CD8-positive, alpha-beta T cell (primary cell): ENCODE measurements at places on chromosomes 5 and 9.

GRCh38 chr9:761176-761792, 80.2 kb upstream of the DMRT1 start:
- DNase-seq, result no peak

DNA sequence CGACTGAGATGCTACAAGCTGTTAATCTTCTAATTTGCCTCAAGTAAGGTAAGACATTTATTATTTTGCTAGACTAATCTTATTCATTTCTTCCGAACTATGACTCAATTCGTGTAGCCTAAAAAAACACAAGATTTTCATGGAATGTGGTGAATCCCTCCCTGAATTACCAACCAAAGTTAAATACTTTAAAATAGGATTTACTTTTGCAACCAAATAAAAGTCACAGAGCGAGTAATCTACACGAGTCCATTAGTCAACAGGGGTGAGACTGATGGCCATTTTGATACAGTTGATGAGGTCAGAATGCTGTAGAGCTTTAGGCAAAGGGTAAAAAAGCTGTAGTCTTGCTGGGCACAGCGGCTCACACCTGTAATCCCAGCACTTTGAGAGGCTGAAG, 13.1 kb upstream of the BNC2 start:
- DNase-seq, result no peak

DNA sequence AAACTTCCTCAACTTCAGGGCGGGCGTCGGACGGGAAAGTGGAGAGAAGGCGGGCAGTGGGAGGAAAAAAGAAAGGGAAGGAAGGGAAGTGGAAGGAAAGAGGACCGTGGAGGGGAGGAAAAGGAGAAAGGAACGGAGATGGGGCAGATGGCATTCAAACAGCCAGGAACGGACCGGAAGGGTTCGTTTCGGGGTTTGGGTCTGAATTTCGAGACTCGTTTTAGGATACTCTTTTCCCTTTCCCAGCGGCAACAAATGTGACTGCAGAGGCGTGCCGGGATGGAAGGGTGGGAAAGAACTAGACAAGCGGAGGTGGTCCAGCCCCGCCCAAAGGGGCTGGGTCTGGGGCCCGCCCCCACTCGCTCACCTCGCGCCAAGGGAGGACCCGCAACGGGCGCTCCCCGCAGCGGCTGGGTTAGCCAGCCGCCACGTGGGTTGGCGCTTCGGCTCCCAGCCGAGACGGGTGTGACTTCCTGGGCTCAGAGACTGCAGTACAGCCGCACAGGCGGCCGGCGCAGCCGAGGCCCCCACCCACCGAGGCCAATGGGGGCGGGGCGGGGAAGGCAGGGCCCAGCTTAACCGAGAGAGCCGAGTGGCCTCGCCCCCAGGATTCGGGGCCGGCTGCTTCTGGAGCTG, 2.7 kb downstream of the VCAN start:
- DNase-seq, result no peak

- no peak for DNase-seq
Measured at GRCh38 chr5:64807520-64807919, 38.8 kb downstream of the CWC27 start.

DNA sequence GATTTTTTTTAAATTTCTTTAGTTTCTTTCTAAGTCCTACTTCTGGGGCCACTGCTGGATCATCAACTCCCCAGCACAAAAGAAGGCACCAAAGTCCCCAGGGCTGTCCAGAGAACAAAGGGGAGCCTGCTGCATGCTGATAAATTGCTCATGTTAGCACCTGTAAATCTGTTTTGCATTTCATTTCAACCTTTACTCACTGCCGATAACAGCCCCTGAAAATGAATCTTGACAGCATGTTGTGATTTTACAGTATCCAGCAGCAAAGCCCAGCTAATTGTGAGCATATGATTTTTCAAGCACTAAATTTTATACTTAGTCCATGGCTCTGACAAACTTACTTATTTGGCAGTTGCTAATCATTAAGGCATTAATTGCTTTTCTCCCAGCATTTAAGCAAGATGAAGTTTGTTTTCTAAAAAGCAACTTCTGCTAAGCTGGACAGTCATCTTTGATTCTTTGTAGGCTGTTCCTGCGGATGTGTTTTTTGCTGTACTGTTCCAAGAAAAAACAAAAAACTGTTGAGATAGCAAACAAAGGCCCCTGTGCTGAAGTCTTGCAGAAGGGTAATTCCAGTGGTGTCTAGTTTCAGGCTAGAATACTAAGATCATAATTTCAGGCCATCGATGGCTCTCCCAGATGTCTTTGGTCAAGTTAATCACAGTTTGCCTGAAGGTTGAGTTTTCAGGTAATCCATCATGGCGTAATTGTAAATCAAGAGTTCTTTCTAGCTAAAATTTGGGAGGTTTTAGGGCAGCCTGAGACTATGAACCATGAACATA, 73.1 kb upstream of the GAS1 start:
- DNase-seq, result no peak

DNA sequence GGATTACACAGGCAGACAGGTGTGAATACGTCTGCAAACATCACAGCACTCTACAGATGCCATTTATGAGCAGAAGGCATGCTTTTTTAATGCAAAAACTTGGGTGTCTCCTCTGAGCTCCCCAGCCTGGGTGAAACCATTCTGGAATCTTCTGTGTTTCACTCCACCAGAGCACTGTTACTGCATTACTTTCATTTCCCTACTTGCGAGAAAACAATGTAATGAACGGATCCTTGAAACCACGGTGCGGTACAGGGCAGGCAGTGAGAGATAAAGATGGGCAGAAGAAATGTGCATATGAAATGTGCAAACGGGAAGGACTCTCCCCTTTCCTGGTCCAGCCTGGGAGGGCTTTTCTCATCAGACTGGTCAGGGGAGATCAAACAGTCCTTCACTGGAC, 584.3 kb upstream of the KLF4 start:
- no peak for DNase-seq

GRCh38 chr5:149156435-149157083, 15.3 kb downstream of the ABLIM3 start:
- no peak for DNase-seq

GRCh38 chr9:68979538-68980314, 34.2 kb downstream of the PRKACG start:
- no peak for DNase-seq

DNA sequence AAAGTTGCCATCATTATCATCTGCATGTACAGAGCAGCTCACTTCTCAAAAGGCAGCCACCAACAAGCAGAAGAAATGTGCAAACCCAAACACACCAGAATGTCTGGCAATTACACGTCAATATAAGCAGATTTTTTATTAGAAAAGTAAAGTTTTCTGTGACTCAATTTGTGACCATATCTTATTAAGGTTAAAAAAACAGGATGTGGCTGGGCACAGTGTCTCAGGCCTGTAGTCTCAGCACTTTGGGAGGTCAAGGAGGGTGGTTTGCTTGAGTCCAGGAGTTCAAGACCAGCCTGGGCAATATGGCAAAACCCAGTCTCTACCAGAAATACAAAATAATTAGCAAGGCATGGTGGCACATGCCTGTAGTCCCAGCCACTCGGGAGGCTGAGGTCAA, 176.7 kb downstream of the FANCC start:
- DNase-seq, result no peak

GRCh38 chr9:68443624-68444023, 87.2 kb downstream of the PGM5 start:
- no peak for DNase-seq

- DNase-seq, result no peak
Measured at GRCh38 chr9:123912167-123912897, 17.6 kb downstream of the DENND1A start.

DNA sequence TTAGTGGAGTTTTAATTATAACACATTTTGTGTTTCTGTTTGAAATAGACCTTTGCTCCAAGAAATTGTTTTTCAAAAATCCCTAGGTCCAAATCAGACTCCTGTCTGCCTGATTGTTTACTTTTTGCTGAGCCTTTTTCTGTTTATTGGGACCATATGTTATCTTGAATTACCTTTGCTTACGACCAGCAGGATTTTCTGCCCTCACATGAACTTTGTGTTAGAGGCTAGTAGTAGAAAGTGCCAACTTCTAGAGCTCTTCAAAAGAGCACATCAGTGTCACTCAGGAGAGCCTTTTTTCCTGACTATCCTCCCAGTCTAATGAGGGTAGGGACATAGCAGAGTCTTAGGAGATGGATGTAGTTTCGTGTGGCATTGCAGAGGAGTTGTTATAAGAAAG, 10.2 kb downstream of the RECK start:
- no peak for DNase-seq

- no peak for DNase-seq
Measured at GRCh38 chr9:15274425-15274824, 32.6 kb downstream of the TTC39B start.

GRCh38 chr5:111070272-111071134, 1.0 kb upstream of the TSLP start:
- DNase-seq, result peak; percentile 10

DNA sequence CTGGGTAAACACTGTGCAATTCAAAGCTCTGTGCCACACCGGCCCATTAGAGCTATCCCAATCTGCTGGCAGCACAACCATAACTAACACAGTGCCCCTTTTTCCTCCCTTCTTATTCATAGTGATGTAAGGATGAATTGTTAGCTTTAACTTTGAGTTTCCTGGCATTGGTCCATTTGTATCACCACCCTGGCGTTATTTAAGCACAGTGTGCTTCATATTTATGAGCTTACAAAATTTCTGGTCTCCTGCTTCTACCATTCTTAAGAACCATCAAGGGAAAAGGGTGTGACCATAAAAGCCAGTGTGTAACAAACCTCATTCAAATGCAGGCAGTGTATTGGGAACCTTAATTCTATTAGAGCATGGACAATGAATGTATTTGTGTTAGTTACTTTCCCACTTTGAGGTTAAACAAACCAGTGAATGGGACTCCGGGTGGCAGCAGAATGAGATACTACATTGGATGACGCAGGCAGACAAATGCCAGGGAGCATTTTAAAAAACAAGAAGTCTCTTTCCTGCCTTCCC, 222.6 kb downstream of the TMEM161B start:
- no peak for DNase-seq

DNA sequence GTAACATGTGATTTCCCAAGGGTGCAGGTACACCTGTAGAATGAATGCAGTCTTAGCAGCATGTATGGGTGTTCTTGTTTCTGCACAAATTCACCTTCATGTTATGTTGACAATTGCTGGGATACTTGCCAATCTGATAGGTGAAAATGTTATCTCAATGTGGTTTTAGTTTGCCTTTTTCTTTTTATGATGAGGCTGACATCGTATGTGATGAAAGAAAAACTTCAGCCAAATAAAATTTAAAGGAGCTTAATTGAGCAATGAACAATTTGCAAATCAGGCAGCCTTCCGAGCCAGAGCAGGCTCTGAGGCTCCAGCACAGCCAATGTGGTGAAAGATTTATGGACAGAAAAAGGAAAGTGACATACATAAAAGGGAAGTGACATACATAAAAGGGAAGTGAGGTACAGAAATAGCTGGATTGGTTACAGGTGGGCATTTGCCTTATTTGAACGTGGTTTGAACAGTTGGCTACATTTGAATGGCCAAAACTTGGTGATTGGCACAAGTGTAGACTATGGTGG, 10.5 kb downstream of the TAL2 start:
- DNase-seq, result no peak

GRCh38 chr5:5645198-5645597, 222.7 kb downstream of the ICE1 start:
- DNase-seq, result no peak

GRCh38 chr9:99931155-99931840, 24.8 kb downstream of the STX17 start:
- DNase-seq, result no peak

GRCh38 chr5:65989158-65989557, 62.8 kb downstream of the ERBIN start:
- no peak for DNase-seq

DNA sequence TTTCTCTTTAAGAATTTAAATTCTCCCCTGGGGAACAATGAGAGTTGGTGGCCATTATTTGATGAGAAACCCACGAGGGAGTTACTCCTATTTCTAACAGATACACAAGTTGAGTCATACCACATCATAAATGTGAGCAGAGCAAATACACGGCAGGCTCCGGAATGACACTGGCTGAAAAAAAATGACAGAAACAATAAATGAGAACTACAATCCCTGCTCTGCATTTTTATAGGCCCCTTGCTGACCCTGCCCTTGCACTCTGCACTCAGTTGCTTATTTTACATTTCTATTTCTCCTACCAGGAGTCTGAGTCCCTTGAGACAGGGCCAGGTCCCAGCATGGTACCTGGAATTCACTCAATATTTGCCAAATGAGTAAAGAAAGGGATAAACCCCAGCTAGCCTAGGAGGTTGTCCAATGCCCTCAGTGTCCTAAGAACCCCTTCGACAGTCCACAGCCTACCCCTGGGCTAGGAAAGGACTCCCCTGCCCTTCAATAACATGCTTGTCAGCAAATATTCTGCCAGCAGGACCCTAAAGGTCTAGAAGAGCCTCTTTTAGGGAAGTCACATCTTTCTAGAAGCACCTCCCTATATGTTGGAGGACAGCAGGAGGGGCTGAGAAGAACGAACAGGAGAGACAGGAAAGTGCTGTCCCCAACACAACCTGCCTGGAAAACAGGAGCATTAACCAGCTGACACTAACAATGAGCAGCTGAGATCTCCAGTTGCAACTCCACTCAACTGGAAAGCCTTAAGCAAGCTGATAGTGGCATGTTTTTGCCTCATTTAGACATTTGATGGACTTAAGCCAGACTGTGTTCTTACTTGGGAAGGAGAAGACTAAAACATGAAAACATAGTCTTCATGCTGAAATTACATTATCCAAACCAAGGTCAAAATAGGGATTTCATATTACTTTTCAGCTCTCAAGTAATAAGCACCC, 191.2 kb downstream of the ACTL7B start:
- DNase-seq, result no peak

GRCh38 chr5:137348759-137349158, 150.4 kb downstream of the SPOCK1 start:
- DNase-seq, result no peak

DNA sequence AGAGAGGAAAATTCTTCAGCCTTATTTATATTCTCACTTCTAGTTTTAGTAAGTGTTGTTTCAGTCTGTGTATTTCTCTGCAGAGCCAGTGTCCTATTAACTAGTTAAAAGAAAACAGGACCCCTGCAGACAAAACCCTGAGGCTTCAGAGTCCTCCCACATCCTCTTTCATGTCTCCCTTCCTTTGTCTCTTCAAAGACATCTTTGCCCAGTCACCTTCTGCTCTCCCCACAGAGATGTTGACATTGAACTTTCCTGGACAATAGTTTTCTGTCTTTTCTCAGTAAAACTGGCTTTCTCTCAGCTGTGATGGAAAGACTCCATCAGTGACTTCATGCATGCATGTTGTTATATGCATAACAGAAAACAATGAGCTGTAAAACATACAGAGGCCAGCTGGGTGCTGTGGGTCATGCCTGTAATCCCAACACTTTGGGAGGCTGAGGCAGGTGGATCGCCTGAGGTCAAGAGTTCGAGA, 20.2 kb downstream of the GRAMD2B start:
- no peak for DNase-seq

GRCh38 chr5:20469792-20470191, 481.8 kb upstream of the CDH18 start:
- no peak for DNase-seq

DNA sequence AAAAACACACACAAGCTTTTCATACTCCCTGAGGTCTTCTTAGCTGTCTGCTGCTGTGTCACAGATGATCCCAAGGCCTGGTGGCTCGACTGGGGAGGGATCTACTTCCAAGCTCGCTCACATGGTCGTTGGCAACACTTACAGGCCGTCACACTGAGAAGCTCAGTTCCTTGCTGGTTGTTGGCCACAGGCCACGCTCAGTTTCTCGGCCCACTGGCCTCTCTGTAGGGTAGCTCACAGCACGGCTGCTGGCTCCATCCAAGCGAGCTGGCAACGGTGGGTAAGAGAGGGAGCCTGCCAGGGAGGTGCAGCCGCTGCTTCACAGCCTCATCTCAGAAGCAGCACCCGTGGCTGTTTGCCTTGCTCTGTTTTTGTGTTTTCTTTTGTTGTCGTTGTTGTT, 43.8 kb upstream of the GFPT2 start:
- DNase-seq, result no peak
